ENCODE measurements at places on chromosomes 2 and 18.

GRCh38 chr2:9010866-9011265 lies 7.4 kb upstream of the MBOAT2 start:
- DNase-seq: peak; percentile 77

DNA sequence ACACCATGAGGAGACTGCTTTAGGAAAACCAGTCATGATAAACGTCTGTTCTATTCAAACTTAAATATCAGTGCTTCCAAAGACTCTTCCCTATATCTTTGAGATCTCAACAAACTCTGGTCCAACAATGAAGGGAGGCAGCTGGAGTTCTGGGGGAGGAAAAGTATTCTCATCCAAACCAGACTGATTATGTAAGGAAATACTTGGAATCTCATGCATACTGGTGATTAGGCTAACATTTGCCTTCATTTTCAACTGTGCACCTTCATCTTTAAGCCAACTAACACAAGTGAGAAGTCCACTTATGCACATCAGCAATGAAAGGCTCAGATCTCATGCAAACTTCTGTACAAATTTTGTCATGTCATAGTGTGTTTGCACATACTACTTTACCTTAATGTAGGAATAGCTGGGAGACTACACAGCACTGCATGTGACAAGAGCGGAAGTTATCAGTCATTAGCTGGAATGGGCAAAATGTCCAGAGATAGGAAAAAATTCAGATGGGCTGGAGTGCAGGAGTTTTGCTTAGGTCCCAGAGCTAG lies 67.5 kb upstream of the STK17B start:
- peak; percentile 39 for DNase-seq

DNA sequence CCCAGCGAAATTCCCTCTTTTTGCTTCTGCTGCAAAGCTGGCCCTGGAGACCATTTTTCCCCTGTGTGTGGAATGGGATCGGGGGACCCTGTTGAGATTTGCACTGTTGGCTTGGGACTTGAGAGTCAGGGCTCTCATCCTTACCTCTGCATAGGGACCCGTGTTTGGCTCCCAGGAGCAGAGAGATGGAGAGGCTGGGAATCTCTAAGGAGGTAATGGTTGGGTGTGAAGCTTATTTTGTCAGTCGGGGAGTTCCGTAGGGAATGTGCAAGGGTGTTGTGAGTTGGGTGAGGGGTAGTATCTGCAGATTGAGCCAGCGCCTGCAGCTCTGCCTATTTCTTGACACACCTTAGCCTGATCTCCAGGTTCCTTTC lies 4.5 kb downstream of the GATA6 start:
- DNase-seq: no peak

GRCh38 chr2:29225814-29226213 lies 110.6 kb downstream of the CLIP4 start:
- DNase-seq: no peak

DNA sequence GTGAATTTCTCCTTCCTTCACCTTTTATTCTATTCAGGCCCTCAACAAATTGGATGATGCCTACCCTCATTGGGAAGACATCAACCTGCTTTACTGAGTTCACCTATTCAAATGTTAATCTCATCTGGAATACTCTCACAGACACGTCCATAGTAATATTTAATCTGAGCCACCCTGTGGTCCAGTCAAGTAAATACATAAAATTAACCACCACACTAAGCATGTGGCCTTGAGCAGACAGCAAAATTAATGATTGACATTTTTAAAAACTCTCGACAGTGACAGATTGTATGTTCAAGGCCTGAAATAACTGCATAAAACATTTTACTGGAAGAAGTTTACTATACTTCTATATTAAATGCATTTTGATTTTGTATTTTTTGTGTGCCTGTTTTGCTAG lies 540.6 kb upstream of the GCFC2 start:
- no peak for DNase-seq

DNA sequence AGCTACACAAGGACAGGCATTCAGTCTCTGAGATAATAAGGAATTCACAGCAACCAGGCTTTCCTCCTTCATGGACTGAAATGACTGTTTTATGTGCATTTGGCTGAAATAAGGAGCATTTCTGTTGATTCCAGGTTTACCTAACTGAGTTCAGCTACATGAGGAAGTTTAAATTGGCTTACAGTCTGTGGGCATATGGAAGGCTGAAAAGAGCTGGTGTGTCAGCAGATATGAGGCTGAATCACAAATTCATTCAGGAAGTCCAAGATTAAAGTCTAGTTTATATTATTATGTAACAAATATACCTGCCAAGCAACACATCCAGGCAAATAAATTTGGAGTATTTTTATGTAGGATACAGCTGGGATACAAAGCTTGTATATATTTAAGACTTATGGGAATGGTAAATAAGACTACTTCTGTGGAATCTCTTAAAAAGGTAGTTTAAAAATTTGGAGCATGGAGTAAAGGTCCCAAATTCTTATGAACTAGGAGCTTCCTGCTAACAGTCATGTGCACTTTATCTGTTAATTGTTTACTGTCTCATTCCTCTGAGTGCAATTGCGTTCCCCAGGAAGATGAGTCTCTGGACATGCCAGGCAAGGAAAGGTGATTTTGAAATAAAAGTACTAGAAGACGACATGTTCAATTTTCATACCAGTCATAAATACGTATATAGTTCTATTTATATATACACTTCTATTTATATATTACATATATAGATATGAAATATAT lies 53.0 kb downstream of the ZC3H8 start:
- DNase-seq: peak; percentile 5

DNA sequence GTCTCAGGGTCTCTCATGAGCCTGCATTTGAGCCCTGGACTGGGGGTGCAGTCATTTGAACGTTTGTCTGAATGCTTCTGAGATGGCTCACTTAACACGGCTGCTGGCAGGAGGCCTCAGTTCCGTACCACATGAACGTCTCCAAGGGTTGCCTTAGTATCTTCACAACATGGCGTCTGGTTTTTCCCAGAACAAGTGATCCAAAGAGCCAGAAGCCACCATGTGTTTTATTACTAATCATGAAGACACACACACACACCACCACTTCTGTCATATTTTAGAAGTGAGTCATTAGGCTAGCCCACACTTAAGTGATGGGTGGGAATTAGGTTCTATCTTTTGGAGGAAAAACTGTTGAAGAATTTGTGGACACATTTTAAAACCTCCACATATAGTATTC lies 15.0 kb upstream of the MYO1B start:
- DNase-seq: peak; percentile 87

- DNase-seq: no peak
These were observed 55.2 kb upstream of the MGAT4A start for GRCh38 chr2:98786179-98786578.

GRCh38 chr2:210188190-210188589 lies 17.0 kb upstream of the KANSL1L start:
- no peak for DNase-seq

GRCh38 chr18:21669736-21670285 lies 34.8 kb downstream of the ABHD3 start:
- no peak for DNase-seq

GRCh38 chr18:50807176-50807575 lies 12.6 kb downstream of the MRO start:
- no peak for DNase-seq

DNA sequence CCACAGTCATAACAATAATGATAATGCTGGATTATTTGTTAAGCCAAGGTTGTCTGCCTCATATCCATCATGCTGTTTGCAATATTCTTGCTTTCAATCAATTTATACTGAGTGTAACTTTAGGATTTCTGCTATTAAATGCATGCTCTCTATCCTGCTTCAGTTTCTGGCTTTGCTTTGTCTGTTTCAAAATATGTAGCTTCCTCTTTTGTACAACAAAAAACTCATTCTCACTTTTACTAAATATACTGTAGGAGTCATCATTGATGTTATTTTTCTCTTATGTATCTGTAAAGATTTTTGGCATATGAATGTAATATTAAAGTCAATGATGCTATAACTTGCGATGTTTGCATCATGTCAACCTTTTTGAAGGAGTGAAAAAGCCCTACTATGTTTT lies 149.3 kb downstream of the GPD2 start:
- DNase-seq: no peak

DNA sequence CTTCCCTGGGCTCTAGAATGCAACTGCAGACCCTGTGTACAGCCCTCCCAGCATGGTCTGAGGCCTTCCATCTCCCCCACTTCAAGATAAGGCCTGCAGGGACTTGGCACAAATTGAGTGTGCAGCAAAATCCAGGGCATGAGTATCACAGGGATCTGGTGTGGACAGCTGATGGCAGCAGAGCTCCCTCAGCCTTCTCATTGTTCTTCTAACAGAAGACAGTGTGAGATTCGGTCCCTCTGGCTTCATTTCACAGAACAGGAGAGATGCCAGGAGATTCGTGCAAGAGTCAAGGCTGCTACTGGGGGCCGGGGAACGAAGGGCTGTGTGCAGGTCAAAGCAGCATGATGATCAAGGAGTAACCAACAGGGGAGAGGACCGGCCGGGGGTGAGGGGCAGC lies 85.8 kb downstream of the UXS1 start:
- peak; percentile 32 for DNase-seq

DNA sequence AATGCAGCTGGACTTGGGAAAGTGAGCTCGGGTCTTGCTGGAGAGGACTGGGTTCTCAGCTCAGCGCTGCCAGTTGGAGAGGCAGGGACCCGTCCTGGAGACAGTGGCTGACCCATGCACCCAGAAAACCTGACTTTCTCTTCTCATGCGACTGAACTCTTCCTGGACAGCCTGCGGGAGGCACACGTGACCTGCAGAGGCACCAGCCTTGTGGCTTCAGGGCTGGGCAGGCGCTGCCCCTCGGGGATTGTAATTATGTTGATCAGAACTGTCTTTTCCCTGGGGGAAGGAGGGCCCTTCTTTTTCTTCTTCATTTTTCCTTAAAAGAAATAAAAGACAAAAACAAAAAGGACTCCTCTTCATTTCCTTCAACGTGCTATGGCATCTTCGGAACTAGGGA lies 198.1 kb downstream of the VAPA start:
- no peak for DNase-seq

- no peak for DNase-seq
These were observed 65.6 kb downstream of the HS1BP3 start for GRCh38 chr2:20585359-20585709.

GRCh38 chr2:119749477-119750012 lies 10.2 kb upstream of the PTPN4 start:
- no peak for DNase-seq

- no peak for DNase-seq
These were observed 249.9 kb upstream of the SIX2 start for GRCh38 chr2:45259138-45259537.

GRCh38 chr2:156673333-156673615 lies 237.1 kb downstream of the GPD2 start:
- no peak for DNase-seq

- DNase-seq: peak; percentile 98
These were observed at the start of gene DTNA for GRCh38 chr18:34709750-34710441. DTNA (plus strand) TSS chr18:34710298; CDS start chr18:34755977, 45,679 bp downstream.

DNA sequence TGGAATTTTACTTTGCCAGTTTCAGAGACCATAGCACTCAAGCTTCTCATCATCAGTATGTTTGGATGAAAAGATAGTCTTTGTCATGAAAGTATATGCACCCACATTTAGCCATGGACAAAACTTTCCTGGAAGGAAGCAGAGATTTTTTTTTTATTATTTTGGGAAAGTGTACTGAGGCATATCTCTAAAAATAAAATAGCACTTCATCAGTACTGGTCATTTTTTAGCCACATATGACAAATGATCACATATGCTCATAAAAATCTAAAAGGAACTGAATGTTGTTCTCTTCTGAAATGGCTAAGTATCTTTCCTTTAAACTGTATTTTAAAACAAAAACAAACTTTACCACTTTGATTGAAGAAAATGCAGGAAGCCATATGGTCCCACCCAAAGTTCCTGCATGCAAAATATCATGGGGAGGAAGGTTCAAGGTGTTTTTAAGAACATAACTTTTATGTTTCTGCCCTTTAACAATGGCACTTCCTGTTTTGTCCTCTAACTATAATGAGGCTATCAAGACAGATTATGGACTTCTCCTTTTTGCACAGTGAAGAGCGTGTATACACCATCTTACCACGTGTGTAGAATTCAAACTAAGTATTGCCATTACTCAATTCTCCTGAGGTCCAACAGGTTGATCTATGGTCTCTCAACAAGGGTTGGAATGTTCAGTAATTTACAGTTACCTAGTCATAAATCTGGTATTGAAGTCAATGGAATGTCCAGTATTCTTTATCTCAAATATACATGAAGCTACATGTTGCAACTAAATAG lies 77.1 kb upstream of the SLC39A10 start:
- no peak for DNase-seq

DNA sequence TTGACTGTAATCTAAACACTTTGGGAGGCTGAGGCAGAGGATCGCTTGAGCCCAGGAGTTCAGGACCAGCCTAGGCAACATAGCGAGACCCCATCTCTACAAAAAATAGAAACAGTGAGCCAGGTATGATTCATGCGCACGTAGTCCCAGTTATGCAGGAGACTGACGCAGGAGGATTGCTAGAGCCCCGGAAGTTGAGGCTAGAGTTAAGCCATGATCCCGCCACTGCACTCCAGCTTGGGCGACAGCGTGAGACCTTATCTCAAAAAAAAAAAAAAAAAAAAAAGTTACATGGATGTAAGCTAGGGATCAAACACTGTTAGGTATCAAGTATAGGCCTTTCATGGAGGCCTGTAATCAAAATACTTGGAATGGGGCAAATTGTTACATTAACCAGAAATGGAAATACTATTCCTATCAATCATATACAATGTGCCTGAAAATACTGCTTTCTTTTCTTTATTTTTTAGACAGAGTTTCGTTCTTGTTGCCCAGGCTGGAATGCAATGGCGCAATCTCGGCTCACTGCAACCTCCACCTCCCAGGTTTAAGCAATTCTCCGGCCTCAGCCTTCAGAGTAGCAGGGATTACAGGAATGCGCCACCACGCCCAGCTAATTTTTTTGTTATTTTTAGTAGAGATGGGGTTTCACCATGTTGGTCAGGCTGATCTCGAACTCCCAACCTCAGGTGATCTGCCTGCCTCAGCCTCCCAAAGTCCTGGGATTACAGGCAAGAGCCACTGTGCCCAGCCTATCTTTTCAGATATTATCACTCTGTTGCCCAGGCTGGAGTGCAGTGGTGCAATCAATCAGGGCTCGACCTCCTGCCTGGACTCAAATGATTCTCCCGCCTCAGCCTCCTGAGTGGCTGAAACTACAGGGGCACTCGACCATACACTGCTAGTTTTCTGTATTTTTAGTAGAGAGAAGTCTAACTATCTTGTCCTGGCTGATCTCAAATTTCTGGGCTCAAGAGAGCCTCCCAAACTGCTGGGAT lies 27.2 kb downstream of the XPO1 start:
- DNase-seq: peak; percentile 19

- peak; percentile 54 for DNase-seq
These were observed 104.9 kb downstream of the RBMS1 start for GRCh38 chr2:160388464-160389263.

DNA sequence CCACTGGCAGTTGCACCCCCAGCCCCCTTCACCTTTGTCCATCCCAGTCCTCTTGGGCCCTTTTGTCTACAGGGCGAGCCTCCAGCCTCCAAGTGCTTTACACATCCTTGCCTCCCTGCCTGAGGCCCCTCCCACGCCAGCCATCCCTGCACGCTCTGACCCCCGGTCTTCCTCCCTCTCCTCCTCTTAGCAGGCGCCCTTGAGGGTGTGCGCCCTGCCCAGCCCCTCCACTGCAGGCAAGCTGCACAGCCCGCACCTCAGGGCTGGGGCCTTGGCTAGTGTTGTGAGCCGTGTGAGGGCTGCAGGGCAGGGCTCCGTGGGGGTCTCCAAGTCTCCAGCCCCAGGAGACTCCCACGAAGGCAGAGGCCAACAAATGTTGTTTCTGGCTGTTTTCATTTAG lies 6.9 kb downstream of the BOK start:
- DNase-seq: no peak

- DNase-seq: no peak
These were observed 882.9 kb upstream of the ZEB2 start for GRCh38 chr2:145402706-145403277.

Measured in cardiac fibroblast (primary cell).